GM12878 (cell line): ENCODE measurements at places on chromosomes 1 and 21. TPM values are rescaled to one million over a fixed set of nuclear protein-coding genes. Genes with fewer than 3 reads are reported as not detected.

The OSBPL9 gene
- total RNA-seq, result 102 TPM in 2 replicates

The POU2F1 gene
- total RNA-seq, result 21.1 and 21.7 TPM in 2 replicates

The PLCH2 gene
- 0.62 and 0.74 TPM in 2 replicates for total RNA-seq

The DCLRE1B gene
- total RNA-seq, result 13.6 and 14.3 TPM in 2 replicates

The IVL gene
- 12.1 and 12.2 TPM in 2 replicates for total RNA-seq

The MCOLN2 gene
- total RNA-seq, result 103 and 110 TPM in 2 replicates

The PLPPR4 gene
- not detected in 2 replicates for total RNA-seq

The CD5L gene
- total RNA-seq, result 0.10 and 0.43 TPM in 2 replicates

The TSNAX gene
- 26.5 and 30.3 TPM in 2 replicates for total RNA-seq

The S100A7 gene
- not detected in 2 replicates for total RNA-seq

The ADORA1 gene
- not detected in 2 replicates for total RNA-seq

- H3K27ac ChIP-seq, result no peak overlapping the region
- no peak overlapping the region for H3K4me3 ChIP-seq
- no peaks in the 10 kb centered on the region for H3K36me3 ChIP-seq
- DNase-seq, result no peak
- H3K27me3 ChIP-seq, result no peaks in the 10 kb centered on the region
- H3K4me1 ChIP-seq, result no peaks in the 10 kb centered on the region
Observed at GRCh38 chr1:80445033-80445432, 1355.7 kb upstream of the ADGRL2 start.

DNA sequence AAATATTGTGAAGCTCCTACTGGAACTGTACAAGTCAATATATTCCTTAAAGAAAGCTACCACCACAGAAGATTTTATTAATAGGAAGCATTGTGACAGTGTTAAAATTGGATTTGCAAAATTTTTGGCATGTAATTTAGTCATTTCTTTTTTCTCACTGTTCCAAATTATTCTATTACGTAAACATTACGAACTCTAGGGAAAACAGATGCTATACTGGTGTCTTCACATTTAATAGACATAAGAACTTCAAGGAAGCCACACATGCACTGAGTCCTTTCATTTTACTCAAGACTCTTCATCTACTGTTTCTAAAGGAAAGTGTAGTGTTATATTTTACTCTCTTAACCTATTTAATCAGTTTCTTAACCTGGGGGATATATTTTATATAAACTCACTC is 135.4 kb downstream of the HMCN1 start:
- H3K4me1 ChIP-seq, result no peaks in the 10 kb centered on the region
- no peak overlapping the region for H3K27ac ChIP-seq
- no peaks in the 10 kb centered on the region for H3K36me3 ChIP-seq
- no peak overlapping the region for H3K4me3 ChIP-seq
- DNase-seq, result no peak

GRCh38 chr1:52551507-52552235 is 1.2 kb downstream of the TUT4 start:
- peaks cover 4% of the 10 kb centered on the region for H3K4me1 ChIP-seq
- peak overlapping the region; percentile 86 for H3K27ac ChIP-seq
- H3K4me3 ChIP-seq, result peak overlapping the region; percentile 81
- no peaks in the 10 kb centered on the region for H3K27me3 ChIP-seq

DNA sequence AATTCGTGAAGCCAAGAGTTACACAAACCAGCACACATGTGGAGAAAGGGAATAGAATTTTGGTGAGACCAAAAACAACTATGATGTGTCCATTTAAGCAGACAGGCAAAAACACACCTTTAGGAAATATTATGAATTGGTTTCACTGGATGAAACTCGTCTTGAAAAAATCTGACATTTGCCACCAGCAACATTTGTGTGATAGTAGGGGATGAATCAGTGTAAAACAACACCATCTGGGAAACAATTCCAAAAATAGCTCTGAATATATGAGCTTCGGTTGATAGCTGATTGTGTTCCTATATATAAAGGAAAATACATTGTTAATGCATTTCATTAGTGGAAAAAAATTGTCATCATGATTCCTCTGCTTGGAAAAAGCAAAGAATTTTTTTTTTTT is 327.8 kb downstream of the PAPPA2 start:
- H3K4me3 ChIP-seq, result no peak overlapping the region
- no peaks in the 10 kb centered on the region for H3K27me3 ChIP-seq
- no peaks in the 10 kb centered on the region for H3K4me1 ChIP-seq
- no peak for DNase-seq
- no peak overlapping the region for H3K27ac ChIP-seq

GRCh38 chr1:11806307-11806936 is 431 bp downstream of the CLCN6 start:
- peak overlapping the region; percentile 88 for H3K27ac ChIP-seq
- no peaks in the 10 kb centered on the region for H3K27me3 ChIP-seq
- no peak for DNase-seq
- peak overlapping the region; percentile 79 for H3K4me3 ChIP-seq
- H3K4me1 ChIP-seq, result peaks cover 11% of the 10 kb centered on the region

GRCh38 chr1:109902204-109902985 is 8.3 kb upstream of the CSF1 start:
- H3K27ac ChIP-seq, result no peak overlapping the region
- DNase-seq, result no peak
- H3K4me3 ChIP-seq, result no peak overlapping the region
- H3K27me3 ChIP-seq, result no peaks in the 10 kb centered on the region
- H3K4me1 ChIP-seq, result peaks cover 16% of the 10 kb centered on the region

DNA sequence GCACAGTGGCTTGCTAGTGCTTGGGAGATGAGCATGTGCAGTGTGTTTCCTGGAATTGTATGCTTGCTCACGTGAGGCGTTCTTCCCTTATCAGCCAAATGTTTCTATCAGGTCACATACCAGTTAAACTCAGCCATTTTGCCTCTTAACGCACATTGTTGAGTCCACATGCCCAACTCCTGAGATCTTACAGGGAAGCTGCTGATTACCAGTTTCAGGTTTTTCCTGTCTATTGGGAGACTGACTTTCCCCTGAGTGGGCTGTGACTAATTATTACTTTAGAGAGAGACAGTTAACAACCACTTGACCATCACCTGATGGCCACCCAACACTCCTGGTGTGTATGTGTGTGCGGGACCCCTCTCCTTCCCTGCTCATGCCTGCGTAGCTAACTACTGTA is 161.3 kb upstream of the PTGFR start:
- no peaks in the 10 kb centered on the region for H3K27me3 ChIP-seq
- no peak for DNase-seq
- no peaks in the 10 kb centered on the region for H3K4me1 ChIP-seq
- H3K36me3 ChIP-seq, result no peaks in the 10 kb centered on the region

DNA sequence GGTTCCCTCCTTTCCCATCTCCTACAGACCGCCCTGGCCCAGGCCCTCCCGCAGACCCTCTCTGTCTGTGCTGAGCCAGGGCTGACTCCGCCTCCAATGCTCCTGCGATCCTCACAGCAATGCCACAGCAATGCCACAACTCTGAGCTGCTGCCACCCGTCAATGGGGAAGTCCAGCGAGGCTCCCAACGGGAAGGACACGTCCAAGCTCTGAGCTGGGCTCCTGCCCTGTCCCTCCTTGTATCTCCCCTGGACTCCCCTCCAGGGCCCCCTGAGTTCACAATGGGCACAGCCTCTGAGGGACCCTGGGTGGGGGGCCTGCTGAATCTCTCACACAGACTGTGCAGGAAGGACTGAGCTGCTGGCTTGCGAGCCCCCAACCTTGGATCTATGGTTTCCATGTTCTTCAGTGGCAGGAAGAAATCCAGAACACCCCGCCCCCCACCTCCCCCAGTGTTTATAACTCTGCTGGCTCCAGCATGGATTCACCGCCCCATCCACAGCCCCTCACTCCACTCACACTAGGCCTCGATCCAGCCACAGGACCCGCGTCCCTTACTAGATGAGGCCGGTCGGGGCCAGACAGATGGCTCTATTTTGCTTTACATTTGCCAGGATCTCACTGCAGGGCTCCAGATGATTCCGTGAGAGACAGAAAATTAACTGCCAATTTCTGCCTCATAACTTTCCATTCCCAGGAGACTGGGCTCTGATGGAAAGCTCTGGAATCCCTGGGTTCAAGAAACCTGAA is 338.0 kb downstream of the MATN1 start:
- no peak for DNase-seq
- H3K36me3 ChIP-seq, result no peaks in the 10 kb centered on the region
- H3K27me3 ChIP-seq, result no peaks in the 10 kb centered on the region; the same call in 1 of the 2 replicates
- no peak overlapping the region for H3K27ac ChIP-seq

DNA sequence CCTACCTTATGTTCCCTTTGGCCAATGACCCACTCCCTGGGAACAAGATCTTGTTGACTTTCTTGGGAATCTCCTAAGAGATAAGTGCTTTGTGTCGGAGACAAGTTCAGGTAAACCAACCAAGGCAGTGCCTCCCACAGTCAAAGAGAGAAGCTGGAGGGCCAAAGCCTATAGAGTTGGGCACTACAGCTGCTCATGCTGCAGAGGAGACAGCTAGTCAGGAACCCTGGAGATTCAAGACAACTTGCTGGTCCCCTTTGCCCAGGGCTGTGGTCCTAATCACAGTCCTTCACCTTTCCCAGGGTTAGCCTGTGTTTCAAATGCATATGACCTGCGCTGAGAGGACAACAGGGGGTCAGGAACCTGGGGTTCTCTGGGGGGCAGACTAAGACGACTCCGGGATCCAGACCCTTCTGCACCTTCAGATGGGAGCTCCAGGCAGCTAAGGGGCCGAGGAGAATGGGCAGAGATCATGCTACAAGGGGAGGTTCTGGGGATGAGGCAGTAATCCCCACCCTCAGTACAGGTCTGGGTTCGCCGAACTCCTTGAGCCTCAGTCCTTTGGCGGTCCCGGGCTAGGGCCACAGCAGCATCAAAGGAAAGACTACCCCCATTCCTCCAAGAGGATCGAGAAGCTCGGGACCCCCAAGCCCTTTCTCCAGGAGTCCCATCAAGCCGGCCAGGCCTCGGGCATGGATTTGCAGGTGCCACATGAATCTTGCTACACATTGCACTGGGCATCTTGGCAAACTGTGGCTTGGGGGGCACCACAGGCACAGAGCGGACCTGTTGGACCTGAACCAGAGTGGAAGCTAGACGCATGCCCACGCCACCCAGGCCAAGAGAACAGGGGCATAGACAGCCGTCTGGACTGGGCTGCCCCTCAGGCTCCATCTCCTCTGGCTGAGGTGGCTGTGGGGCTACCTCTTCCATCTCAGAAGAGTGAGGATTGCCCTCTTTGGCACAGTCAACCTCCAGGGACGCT is 2.0 kb upstream of the USF1 start:
- DNase-seq, result no peak
- peaks cover 22% of the 10 kb centered on the region for H3K36me3 ChIP-seq
- H3K27me3 ChIP-seq, result no peaks in the 10 kb centered on the region
- peak overlapping the region; percentile 100 for H3K27ac ChIP-seq
- H3K4me3 ChIP-seq, result no peak overlapping the region

DNA sequence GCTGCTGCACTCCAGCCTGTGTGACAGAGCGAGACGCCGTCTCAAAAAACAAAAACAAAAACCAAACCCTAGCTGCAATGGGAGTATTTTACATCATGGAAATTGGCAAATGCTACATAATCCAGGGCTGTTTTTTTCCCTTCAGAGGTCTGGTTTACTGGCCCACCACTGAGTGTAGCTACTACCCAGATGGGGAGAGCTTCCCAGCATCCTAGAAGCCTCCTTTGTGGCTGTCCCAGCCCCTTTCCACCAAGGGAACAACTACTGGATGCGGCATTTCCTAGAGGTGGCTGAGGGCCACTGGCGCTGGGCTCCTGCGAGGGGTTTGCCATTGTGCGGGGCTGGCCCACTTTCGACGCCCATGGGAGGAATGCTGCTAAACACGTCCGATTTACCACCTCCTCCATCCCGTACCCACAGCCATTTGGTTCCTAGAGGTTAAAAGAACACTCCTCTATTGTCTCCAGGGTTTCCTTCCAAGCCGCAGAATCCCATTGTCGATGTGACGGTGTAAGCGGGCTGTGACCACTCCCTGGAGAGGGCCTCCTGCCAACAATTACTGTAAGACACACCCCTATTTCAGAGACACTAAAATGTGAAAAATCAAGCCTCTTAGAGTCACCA is 55.4 kb downstream of the RUNX3 start:
- DNase-seq, result no peak
- peaks cover 7% of the 10 kb centered on the region for H3K4me1 ChIP-seq
- H3K36me3 ChIP-seq, result no peaks in the 10 kb centered on the region
- no peaks in the 10 kb centered on the region; the same call in 1 of the 2 replicates for H3K27me3 ChIP-seq
- H3K4me3 ChIP-seq, result no peak overlapping the region
- no peak overlapping the region for H3K27ac ChIP-seq

- H3K27ac ChIP-seq, result no peak overlapping the region
- no peak for DNase-seq
- H3K36me3 ChIP-seq, result no peaks in the 10 kb centered on the region
Observed at GRCh38 chr1:165451691-165452090, 6.8 kb upstream of the RXRG start.

DNA sequence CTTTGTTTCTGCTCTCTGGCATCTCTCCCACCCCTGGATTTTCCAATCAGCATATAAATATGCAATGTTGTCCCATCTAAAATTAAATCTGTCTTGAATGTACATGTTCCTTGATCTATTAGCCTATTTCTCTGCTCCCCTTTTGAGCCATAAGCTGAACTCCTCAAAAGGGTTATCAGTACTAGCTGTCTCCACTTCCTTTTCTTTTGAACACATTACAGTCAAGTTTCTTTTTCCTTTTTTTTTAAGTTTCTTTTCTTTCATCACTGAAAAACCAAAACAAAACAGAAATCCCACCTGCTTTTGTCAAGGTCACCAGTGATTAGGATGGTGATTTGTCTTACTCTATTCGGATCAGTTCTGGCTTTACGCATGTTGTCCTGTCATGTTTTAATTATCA is 29.3 kb downstream of the XCL2 start:
- no peaks in the 10 kb centered on the region for H3K27me3 ChIP-seq
- peaks cover 13% of the 10 kb centered on the region for H3K4me1 ChIP-seq
- H3K27ac ChIP-seq, result no peak overlapping the region
- no peaks in the 10 kb centered on the region for H3K36me3 ChIP-seq
- no peak overlapping the region for H3K4me3 ChIP-seq

DNA sequence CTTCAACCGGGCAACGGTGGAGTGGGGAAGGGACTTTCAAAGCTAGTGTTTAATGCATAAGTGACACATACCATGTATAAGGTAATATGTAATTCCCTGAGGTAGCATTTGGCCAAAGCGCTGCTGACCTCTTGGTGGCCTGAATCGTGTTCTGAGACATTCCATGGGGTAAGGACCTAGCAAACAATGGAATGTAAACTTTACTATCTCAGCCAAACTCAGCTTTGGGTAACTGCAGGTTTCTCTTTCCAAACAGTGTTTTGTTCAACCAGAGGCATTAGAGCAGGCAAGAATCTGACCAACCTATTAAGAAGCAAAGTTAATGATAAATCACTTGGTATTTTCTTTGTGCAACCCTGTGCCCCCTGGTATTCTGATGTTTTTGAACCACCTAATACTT is 22.0 kb downstream of the TGFB2 start:
- no peaks in the 10 kb centered on the region for H3K27me3 ChIP-seq
- H3K4me1 ChIP-seq, result no peaks in the 10 kb centered on the region
- no peak overlapping the region for H3K27ac ChIP-seq
- no peak overlapping the region for H3K4me3 ChIP-seq
- H3K36me3 ChIP-seq, result no peaks in the 10 kb centered on the region
- no peak for DNase-seq

- H3K36me3 ChIP-seq, result peaks cover 2% of the 10 kb centered on the region; the same call in 1 of the 2 replicates
- H3K4me1 ChIP-seq, result peaks cover 19% of the 10 kb centered on the region
- H3K4me3 ChIP-seq, result no peak overlapping the region
- H3K27me3 ChIP-seq, result no peaks in the 10 kb centered on the region
- DNase-seq, result no peak
Observed at GRCh38 chr1:92367496-92367895, 68.6 kb downstream of the RPAP2 start.
